ENCODE measurements at places on chromosomes 7 and 10.

GRCh38 chr10:133488354-133488753, 34.6 kb downstream of the SCART1 start:
- DNase-seq = no peak

GRCh38 chr10:106775127-106775526, 389.4 kb downstream of the SORCS1 start:
- DNase-seq = no peak

- no peak for DNase-seq
Measured at GRCh38 chr7:129779602-129780256, 168.2 kb downstream of the NRF1 start.

DNA sequence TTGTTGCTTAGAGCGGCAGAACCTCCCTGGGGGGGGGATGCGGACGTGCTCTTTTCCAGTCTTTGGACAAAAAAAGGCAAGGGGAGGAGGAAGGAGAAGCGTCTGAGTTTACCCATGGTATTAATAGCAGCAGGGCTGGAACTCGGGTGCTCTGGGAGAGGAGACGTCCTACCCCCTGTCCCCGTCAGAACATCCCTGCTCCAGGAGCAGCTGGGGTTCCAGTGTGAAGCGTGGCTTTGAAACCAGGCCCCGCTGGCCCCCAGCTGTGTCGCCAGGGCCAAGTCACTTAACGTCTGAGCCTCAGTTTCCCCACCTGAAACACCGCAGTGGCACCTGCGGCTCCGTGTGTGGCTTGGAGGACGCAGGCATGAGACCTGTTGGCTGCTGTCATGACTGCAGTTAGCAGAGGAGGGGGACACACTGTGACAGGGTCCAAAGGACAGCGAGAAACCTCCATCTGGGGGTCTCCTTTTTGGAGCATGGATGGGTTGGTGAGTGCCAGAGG, 1.4 kb downstream of the AMZ1 start:
- DNase-seq = no peak

- DNase-seq = no peak
Measured at GRCh38 chr10:49560526-49560925, 21.6 kb upstream of the ERCC6 start.

DNA sequence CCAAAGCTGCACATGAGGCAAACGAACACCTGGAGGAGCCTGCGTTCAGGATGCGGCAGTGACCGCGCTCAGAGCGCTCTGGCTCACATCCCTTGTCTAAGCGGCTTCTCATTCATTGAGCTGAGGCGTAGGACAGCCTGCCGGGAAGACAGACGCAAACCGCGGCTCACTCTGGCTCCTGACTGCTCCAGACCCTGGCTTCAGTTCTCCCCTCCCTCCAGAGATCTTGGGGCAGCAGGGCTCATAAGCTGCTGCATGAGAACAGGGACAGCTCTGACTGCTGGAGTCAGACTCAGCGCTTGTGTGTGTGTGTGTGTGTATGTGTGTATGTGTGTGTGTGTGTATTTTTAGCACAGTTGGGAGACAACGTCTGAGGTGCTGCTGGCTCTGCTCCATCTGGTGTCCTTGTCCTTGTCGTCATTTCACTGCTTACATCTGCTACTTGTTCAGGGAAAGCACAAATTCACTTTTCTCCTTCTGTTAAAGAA, 15.8 kb upstream of the LYZL2 start:
- no peak for DNase-seq

- DNase-seq = peak; percentile 63
Measured at GRCh38 chr7:108497082-108497725, 28.7 kb downstream of the PNPLA8 start.

DNA sequence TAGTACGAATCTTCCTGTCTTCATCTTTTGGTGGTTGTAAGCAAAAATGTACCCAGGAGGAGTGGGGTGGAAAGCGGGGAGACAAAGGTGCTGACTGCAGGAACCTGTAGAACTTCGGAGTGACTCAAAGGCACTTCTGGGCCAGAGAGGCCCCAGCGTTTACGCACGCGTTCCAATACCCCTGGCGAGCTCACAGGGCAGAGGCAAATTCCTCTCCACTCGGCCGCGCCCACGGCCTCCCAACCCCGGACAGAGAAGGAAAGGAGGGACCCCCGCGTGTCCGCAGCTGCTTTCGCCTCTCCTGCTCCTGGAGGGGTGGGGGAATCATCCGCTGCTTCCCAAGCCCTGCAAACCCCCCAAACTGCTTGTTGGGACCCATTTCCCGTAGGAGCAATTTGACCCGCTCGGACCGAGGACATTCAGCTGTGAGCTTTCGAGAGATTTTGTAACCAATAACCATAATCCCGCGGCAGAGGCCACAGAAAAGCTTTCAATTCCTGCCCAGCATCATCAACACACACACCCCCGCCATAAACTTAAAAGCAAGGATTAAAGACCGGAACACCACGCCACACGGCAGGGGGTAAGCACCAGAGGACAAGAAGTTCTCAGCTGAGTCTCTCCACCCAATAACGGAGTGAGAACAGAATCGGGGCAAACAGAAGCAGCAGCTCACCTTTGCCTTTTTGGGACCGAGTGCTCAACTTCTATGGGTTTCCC, 2.3 kb downstream of the IGF2BP3 start:
- DNase-seq = no peak

DNA sequence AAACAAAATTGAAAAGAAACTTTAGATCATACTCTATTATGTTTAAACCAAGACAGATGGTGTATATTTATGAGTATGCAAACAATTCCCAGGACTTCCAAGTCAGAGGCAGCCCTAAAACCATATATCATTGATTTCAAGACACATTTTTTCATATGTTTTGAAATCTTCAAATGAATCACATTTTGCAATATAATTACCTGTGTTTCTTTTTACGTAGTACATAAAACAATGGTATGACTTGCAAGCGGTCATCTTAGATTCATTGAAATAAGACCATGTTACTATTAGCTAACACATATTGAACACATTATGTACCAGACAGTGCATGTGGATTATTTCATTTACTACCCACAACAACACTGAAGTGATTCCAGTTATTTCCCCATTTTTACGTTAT, 14.9 kb downstream of the SMURF1 start:
- DNase-seq = no peak

- DNase-seq = peak; percentile 16
Measured at GRCh38 chr7:64877714-64878610, 25.1 kb upstream of the ZNF273 start.

- DNase-seq = peak; percentile 60
Measured at GRCh38 chr7:28921822-28922221, 36.3 kb downstream of the TRIL start.

- DNase-seq = peak; percentile 6
Measured at GRCh38 chr10:122279725-122280141, 8.6 kb downstream of the BTBD16 start.

- no peak for DNase-seq
Measured at GRCh38 chr10:16799621-16800020, 17.6 kb downstream of the RSU1 start.

Measured in CD4-positive, alpha-beta T cell treated with Interleukin-10 for 1 hour (primary cell).